ENCODE measurements at places on chromosomes 6 and 20.

GRCh38 chr6:79257381-79258205 is 23.1 kb upstream of the HMGN3 start:
- no peak for DNase-seq

GRCh38 chr6:139173172-139173571 is 38.3 kb downstream of the HECA start:
- no peak for DNase-seq

DNA sequence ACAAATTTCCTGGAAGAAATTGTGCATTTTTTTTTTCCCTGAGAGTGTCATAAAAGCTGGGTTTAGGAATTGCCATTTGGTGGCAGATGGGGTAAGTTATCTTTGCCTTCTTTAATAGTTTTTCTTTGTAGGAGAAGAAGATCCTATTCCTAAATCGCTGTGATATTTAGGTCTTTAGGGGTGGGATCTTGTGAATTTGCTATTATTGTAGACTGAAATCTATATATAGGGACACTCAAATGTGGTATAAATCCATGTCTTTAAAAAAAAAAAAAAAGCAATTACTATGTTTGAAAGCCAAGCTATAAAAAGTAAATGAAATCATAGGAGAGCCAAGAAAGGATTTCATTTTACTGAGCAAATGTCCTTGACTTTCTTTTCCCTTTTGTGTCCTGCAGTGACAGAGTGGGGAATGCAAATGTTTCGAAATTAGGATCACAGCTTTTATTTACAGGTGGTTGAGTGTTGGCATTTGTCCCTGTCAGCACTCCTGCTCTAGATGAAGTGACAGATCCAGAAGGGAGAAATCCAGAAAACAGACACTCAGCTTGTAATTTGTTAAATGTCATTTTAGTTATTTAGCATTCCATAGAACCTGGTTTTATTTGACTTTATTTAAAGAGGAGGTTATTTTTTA is 29.4 kb downstream of the TIAM2 start:
- no peak for DNase-seq

- no peak for DNase-seq
Observed at GRCh38 chr6:38187811-38188590, 368.5 kb downstream of the ZFAND3 start.

DNA sequence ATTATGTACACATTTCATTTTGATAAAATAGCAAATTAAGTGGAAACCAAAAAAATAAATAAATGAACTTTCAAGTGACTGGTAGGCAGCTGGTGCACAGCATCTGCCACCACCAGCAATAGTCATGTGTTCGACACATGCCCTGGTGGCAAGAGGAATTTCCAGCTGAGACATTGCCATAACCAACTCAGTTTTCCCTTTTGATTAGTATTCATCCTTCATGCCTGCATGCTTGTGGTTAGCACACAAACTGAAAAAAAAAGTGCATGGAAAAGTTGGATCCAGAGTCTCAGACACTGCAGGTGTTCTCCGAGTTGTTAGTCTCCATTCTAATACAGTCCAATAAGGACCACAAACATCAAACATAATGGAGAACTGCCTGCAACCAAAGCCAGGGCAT is 156.0 kb upstream of the SOX4 start:
- DNase-seq: no peak

DNA sequence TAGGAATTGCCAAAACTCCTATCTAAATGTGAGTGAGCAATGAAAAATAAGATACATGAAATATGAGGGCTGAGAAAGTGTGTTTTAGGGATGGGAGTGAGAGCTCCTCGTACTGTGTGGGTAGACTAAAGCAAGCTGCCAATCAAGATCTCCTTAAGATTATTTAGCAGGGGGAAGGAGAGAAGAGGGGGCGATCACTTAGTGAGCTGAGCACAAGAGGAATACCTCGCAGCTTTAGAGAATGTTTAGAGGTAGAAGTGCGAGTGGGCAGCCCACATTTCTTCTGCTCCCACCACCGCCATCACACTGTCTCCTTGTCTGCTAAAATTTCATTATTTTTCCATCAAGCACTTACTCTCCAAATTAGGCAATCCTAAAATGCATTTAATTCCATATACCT is 312.6 kb downstream of the ALDH8A1 start:
- no peak for DNase-seq

DNA sequence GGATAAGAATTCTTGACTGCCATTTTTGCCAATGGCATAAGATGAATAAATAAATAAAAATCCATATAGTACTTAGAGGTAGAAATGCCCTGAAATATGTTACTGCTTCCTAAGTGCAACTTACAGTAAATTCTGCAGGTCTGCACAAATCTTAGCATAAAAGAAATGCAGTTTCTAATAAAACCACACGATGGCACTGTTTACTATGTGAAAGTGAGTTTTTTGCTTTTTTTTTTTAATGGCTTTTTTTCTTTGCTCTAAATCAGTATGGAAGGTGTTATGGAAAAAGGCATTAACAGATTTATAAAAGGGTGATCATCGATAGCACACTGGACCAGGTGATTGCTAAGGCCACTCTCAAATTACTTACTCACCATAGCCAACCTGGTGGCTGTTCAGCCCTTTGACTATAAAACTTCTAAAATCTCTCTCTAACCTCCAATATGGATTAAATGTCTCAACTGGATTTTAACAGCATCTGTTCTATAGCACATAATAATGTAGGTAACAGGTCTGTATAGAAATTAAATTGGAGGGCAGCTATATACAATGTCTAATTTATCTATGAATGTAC is 45.8 kb downstream of the AHI1 start:
- DNase-seq: no peak

DNA sequence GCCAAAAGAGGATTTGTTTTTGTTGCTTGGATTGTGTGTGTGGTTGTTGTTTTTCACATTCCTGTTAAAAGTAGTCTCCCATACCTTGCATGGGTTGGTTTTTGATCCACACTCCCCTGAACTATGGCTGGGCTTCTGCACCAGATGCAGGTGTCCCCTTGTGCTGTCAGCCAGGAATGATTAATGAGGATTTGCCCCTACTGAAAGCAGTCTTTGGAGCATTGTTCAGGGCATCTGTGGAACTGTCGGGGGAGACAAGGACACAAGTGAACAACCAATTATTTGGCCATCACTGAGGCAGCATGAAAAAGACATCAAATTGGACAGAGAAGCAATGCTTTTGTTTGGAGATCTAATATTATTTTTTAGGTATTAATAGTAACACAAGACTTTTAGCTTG is 373.2 kb upstream of the MMS22L start:
- no peak for DNase-seq

DNA sequence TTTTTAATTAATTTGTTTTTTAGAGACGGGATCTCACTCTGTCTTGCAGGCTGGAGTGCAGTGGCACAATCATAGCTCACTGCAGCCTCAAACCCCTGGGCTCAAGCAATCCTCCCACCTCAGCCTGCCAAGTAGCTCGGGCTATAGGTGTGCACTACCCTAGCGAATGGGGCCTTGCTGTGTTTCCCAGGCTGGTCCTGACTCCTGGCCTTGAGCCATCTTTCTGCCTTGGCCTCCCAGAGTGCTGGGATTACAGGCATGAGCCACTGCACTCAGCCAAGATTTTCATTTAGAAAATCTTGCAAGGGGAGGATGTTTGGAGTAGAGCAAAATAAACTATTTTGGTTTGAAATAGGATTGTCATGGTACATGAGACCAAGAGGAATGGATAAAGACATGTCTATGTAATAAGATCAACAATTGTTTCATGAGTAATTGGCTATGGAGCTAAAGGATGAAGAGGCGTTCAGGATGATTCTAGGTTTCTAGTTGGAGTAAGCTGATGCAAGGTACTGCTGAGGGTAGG is 237.8 kb downstream of the UST start:
- DNase-seq: no peak

GRCh38 chr6:36550473-36551000 is 3.3 kb upstream of the STK38 start:
- DNase-seq: no peak

DNA sequence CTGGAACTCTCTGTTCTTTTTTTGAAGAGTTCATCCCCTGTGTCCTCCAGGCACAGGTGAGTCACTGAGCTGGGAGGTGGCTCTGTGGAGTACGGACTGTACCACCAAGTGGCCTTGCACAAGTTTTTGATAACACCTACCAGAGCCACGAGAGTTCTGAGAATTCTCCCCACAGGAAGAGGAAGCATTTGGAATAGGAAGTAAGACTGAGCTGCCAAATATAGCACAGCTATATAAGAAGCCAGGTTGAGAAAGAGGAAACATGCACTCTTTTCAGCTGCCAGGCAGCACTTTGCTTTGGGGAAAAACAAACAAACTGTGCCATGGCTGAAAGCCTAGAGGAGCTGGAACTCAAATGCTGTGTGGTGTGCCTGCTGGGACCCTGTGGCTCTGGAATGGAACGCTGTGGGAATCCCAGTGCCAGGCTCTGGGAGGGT is 70.8 kb upstream of the RIPOR2 start:
- DNase-seq: no peak
